ENCODE measurements at places on chromosomes 4 and X.

GRCh38 chr4:83574247-83574646, 38.3 kb downstream of the GPAT3 start:
- no peak for DNase-seq

DNA sequence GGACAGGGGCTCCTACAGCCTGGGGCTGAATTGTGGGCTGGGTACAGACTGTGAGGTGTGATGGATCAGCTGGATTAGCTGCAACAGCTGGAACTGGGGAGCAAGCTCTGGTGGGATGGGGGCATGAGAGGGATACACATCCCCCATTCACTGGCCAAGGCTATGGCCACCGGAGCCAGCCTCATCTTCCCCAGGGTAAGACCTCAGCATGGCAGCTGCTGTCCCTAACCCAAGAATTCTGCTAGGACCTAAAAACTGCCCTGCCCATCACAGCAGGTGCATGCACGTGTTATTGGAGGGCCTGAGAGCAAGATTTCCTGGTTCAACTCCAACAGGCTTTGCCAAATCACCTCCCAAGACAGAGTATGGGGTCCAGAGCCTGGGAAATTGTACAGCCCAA, 258.6 kb upstream of the AGTR2 start:
- DNase-seq = no peak

GRCh38 chrX:126575911-126576310, 23.3 kb upstream of the DCAF12L1 start:
- no peak for DNase-seq

DNA sequence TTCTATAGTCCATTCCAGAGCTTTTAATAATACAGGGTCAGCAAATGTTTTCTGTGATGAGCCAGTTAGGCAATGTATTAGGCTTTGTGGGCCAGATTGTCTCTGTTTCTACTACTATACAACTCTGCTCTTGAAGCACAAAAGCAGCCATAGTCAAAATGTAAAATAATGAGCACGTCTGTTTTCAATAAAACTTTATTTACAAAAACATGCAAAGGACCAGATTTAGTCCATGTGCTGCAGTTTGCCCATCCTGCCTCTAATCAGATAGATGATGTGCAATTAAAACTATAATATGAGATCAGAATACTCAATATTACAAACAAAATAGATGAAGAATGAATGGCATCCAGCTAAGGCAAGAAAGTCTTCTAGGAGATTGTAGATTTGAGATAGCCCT, 127.8 kb upstream of the FRMPD4 start:
- DNase-seq = no peak

GRCh38 chr4:122346036-122346435, 32.8 kb upstream of the ADAD1 start:
- no peak for DNase-seq

DNA sequence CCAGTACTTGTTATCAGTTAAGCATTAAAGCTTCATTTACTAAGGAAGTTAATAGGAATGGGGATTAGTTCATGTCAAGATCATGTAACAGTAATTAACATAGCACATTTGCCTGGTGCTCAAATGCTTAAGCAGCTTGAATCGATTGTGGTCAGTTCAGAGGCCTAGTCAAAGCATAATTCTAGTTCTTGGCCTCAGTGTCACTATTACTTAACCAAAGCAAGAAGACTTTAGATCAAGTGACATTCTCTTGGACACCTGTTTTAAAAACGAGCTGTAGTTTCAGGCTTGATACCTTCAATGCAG, 115.2 kb upstream of the BMPR1B start:
- DNase-seq = no peak

- DNase-seq = no peak
These were observed 20.6 kb downstream of the CCNQ start for GRCh38 chrX:153578200-153578835.

- DNase-seq = no peak
These were observed 29.3 kb upstream of the CXXC4 start for GRCh38 chr4:104524026-104524425.

GRCh38 chr4:184722798-184723197, 11.1 kb downstream of the CENPU start:
- DNase-seq = no peak

- DNase-seq = no peak
These were observed 169.7 kb downstream of the PDHA2 start for GRCh38 chr4:96009427-96010119.

- no peak for DNase-seq
These were observed 271.7 kb downstream of the DCTD start for GRCh38 chr4:182645511-182645910.

DNA sequence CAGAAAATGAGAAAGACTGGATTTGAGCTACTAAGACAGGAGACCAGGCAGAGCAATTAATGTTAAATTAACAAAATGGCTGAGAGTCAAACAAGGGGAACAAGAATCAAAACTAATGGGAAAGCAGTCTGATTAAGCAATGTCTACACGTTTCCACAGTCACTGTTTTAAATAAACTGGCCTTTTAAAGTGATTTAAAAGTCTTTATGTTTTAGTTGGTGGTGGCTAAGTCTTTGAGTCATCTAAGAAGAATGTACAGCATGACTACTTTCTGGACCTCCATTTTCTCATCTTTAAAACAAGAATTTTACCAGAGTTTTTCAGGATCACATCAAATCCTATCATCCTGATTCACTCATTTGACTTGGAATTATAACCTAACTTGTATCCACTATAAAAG, 233.8 kb downstream of the ENOX2 start:
- no peak for DNase-seq

GRCh38 chrX:131821945-131822622, 201.0 kb upstream of the STK26 start:
- DNase-seq = no peak

DNA sequence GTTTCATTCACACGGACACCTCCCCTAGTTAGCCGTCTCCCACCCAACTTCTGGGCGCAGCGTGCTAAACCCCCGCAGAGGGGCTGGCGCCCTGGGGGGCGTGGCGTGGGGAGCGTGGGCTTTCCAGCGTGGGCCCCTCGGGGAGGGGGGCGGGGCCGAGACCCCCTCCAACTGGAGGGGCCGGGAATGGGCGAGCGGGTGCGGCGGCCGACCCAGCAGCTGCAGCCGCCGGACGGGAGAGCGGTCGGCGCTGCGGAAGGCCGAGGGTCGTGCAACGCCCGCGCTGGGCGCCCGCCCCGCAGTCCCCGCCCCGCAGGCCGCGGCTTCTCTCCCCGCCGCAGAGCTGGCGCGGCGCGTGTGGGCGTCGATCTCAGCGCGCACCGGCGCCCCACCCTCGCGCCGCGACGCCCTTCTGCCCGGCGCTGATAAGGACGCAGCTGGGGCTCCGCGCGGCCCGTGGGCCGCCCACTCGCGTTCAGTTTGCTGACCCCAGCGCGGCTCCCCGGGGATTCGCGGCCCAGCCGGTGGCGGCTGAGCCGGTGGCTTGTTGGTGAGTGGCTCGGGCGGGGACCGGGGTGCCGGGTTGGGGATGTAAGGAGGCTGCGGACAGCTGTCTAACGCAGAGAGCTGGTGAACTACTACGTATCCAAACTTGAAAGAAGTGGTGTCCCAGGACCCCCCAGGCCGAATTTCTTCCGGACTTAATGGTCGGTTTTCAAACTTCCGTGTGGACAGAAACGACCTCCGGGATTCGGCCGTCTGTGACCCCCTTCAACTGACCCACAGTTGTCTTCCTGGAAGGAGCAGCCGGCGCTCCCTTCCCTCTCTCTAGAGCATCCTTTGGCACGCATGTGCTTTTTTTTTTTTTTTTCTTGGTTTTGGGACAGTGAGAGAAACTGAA, 1.5 kb downstream of the FHDC1 start:
- DNase-seq = no peak

DNA sequence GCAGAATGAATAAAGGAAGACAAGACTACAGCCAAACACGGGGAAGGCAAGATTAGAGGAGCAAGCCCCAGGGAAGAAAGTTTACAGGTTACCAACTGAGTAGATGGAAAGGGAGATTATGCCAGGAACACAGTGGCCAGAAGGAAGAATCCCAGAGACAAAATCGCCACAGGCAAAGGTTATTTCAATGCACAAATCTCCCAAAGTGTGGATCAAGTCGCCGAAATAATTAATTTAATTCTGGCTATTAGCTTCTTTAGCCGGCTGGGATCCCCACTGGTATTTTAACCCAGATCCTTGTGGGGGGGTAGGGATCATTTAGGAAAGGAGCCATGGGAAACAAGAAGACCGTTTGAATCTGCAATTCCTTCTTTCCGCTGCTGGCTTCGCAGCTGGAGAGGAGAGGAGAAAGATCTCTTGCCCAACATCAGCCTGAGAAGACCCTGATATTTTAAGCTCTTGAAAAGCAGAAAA, 171.0 kb downstream of the DHX15 start:
- no peak for DNase-seq

GRCh38 chrX:153446950-153447580, 1.2 kb upstream of the TREX2 start:
- DNase-seq = no peak

DNA sequence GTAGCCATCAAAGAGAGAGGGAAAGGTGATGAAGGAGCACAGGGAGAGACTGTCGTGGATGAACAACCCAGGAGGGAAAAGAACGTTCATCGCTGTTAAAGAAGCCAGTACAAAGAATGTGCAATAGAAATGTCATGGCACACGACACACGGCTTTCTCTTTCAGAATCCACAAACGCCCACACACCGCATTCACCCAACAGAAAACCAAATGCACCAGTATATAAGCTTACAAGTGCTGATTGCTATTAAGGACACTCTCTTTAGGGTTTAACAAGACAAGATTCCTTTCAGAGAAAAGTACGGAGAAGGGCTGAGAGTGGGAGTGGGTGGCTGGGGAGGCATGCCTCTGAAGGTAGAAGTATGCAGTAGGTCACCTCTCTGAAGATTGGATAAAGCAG, 80.2 kb downstream of the C4orf51 start:
- peak; percentile 24 for DNase-seq

DNA sequence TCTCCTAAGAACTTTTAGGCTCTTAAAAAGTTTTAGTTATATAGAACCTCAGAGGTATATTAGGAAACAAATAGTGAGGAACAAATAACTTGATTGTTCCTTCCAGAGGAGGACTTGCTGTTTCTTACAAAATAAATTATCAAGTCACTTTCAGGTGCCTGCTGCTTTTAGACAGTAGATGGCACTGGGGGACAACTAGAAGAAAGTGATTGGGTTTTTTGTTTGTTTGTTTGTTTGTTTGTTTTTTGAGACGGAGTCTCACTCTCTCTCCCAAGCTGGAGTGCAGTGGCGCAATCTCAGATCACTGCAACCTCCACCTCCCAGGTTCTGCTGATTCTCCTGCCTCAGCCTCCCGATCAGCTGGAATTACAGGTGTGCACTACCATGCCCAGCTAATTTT, 35.4 kb upstream of the CDKL5 start:
- DNase-seq = no peak

DNA sequence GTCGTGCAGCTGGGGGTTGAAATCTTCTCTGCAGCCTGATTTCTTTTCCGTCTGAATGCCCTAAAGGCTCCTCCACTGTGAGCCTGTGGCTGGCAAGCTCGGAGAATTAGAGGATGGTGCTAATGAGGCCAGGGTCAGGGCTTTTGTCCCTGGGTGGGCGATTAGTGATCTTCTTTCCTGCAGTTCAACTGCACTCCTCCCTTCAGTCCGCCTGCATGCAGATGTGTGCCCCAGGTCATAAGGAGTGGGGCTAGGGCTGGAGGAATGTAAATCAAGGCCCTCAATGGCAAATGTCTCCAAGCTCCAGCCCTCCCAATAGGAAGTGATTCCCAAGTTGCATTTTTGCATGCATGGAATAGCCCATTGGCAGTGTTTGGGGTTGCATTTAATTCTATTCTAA, 405.0 kb downstream of the AFF2 start:
- DNase-seq = no peak

- DNase-seq = no peak
These were observed 25.9 kb upstream of the SMARCAD1 start for GRCh38 chr4:94181815-94182214.

GRCh38 chr4:141646969-141647368, 10.6 kb downstream of the IL15 start:
- DNase-seq = no peak

DNA sequence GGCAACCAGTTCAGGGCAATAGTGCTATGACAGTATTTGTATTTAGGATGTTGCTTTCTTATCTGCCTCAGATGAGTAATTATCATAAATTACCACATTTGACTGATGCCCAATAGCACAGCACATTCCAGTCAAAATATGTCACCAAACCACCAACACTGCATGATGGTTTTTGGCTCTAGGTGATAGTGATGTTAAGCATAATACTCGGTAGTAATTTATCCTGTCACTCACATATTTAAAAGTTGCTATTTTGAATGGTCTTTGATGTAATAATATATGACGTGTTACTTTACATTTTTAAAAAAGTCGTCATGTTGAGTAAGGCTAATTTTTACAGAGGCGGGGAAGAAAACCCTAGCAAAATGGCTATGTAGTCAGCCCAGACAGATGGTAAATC, 42.5 kb downstream of the UNC5C start:
- no peak for DNase-seq

- DNase-seq = no peak
These were observed 7.7 kb upstream of the ZNF81 start for GRCh38 chrX:47828984-47829383.

- no peak for DNase-seq
These were observed 35.9 kb downstream of the AFF1 start for GRCh38 chr4:86970447-86971354.

GRCh38 chrX:153725039-153725831, 579 bp downstream of the ABCD1 start:
- DNase-seq = no peak

DNA sequence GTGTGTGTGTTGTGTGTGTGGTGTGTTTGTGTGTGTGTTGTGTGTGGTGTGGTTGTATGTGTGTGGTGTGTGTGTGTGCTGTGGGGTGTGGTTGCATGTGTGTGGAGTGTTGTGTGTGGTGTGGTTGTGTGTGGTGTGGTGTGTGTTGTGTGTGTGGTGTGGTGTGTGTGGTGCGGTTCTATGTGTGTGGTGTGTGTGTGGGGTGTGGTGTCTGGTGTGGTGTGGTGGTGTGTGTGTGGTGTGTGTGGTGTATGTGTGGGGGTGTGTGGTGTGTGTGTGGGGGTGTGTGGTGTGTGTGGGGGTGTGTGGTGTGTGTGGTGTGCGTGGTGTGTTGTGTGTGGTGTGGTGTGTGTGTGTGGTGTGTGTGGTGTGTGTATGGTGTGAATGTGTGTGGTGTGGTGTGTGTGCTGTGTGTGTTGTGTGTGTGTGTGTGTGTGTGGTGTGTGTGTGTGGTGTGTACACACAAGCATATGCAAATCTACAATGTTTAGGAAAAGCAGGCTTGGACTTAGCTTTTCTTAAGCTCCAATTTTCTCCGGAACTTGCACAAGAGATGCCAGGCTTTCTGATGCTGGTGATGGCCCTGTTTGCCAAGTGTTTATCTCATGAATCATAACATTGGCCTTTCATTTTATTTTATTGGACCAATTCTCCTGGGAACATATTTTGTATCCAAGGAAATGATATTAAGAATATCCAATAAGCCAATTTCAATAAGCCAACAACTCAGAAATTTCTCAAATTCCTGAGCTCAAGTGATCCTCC, 148.7 kb downstream of the SPATA18 start:
- DNase-seq = no peak

GRCh38 chr4:43130228-43131021, 237.9 kb downstream of the GRXCR1 start:
- DNase-seq = no peak
